Activated T-helper 9 cell treated with anti-CD3 and anti-CD28 coated beads, Interleukin-2, amount 50 U/mL, for 16 hours (primary cell): ENCODE measurements at places on chromosomes 7 and 10.

DNA sequence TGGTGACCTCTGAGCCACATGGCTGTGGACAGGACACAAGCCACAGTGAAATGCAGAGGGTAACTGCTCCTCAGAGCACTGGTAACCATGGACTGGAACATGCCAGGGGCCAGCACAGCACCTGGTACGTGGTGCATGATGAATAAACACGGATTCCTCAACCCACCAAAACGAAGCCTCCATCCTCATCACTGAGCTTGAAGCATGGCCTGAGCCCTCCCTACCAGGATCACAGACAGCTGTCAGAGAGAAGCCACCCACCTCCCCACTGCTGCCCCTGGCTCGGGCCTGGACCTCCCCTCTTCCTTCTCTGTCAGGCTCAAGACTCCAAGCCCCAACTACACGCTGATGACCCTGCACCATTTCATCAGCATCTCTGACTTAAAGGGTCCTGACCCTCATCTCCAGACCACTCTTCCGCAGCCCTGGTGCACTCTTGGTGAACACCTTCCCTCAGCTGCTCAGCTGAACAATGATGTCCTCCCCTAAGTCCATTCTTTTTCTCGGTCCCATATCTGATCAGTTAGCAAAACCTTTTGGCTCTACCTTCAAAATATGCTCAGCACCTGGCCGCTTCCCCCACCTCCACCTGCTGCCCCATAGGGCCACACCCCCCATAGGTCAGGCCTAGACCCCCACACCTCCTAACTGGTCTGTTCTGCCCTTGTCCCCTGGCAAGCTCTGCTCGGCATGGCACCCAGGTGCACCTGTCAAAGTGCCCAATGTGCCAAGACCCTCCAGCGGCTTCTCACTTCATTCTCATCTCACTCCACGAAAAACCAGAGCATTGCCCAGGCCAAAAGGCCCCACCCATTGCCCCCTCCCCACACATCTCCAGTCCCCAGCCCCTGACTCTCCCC, 141.1 kb downstream of the MAPK8 start:
- no peak for DNase-seq

DNA sequence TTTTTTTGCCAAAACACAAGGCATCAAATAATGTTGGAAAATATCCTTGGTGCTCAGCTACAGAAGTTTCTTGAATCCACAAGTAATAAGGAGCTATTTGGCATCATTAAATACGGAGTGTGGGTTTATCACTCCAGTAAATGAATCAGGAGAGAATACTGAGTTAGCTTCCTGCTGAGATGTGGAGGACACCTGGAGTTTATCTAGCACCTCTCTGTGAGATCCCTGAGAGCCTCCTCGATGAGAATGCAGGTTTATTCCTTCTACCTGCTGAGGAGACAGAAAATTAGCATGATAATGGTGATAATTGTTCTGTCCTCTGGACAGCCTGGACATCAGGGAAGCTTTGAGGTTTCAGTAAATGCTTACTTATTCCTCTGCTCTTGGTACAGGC, 40.5 kb downstream of the NRG3 start:
- DNase-seq = no peak

DNA sequence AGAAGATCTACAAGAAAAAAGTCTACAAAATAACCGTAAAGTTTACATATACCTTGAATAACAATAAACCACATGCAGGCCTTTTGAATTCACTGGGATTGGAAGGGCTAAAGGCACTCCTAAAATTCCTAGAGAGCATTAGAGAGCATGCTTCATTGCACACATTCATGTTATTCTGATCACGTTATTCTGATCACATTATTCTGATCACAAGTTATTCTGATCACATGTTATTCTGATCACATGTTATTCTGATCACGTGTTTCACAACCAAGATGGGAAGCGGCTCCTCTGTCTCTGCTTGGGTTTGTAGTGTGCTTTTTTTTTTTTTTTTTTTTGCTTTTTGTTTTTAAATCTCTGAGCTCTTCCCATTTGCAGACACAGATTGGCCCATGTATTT, 20.5 kb downstream of the ADARB2 start:
- no peak for DNase-seq

DNA sequence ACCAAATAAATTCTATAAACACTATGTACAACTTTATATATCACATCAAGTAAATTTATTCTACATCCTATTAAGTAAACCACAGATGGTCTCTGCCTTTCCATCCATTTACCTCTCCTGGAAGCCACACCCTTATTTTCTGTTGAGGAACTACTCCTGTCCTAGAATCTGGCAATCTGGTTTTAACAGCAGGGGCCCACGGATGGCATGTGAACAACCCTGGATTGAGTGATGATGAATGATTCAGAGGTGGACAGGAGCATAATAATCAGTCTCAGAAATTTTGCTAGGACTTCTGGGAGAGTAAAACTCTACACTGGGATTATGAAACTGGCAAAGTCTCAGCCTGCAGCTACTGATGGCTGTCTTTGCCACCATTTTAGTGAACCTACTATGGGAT, 54.1 kb downstream of the CDK6 start:
- DNase-seq = no peak

- DNase-seq = no peak
Measured at GRCh38 chr10:43212043-43212721, 54.7 kb downstream of the RASGEF1A start.

- DNase-seq = no peak
Measured at GRCh38 chr10:6426317-6426716, 153.8 kb downstream of the PRKCQ start.
